Mesothelial cell of epicardium (in vitro differentiated cells): ENCODE measurements at places on chromosomes 16 and 17.

DNA sequence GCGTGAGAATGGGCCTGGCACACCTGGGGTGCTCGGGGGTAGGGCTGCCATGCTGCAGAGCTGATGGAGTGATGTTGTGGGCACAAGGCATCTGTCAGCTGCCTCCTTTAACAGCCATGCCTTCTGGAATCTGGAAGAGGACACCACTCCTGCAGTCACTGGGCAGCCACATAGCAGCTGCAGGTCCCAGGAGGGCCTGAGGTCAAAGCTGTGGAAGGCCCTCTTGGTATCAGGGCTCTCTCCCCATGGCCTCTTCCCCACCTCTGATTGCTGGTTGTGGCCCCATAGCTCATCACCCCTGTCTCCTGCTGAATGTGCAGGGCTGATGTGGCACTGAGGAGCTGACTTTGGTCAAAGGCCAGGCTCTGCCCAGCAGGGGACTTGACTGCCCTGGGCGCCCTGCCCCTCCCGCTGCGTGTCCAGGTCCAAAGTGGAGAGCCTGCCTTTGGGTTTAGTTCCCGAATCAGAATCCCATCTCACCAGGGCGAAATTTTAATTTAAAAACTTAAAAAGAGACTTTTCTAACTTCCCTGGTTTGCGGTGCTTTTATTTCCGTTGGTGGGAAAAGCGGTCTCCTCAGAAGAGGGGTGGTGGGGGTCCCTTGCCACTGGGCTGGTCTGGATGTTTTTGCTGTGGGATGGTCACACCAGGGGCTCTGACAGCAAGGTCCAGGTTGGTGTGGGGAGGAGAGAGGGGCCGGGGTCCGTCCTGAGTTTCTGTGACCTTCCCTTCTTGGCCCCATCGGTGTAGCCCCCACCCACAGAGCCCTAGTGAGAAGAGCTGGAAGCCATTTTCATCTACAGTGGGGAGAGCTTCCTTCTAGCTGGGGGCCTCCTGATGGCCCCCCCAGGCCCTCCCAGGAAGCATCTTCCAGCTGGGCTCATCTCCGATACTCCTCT, 5.9 kb downstream of the UBALD2 start:
- no peak for DNase-seq

DNA sequence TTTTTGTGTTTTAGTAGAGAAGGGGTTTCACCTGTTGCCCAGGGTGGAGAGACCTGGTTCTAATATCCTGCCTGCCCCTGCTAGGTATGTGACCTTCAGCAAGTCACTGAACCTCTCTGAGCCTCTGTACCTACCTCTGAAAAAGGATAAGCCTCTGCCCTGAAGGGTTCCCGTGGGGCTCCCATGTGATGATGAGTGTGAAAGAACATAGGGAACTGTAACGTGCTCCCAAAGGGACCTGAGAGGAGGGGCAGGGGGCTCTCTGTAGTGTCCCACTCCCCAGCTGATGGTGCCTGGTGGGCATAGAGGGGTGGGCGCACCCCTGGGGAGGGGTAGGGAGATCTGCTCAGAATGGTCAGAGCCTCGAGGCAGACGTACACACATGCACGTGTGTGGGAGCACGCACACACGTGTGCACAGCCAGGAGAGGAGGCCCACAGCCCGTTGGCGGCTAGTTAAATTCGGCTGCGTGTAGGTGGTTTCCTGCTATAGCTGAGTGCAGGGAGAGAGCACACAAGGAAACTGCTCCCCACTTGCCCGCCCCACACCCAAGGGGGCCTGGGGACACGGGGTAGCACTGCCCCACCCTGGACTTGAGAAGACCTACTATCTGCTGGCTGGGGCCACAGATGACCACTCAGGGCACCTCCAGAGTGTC, 6.7 kb downstream of the KCNH4 start:
- no peak for DNase-seq

DNA sequence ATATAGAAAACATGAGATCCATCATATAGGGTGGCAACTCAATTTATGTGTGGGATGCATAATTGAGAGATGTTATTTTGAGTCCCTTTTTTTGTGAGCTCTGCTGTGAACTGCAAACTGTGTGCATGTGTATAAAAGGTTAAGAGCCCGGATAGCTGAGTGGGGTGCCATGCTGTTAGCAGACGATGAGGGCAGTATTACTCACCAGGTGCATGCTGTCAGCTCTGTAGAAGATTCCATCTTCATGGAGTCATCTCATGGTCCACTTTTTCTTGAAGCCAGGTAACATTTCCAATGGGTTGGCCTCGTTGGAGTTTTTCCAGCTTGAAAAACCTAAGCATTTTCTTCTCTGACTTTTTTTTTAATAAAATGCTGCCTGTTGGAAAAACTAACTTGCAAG, 43.0 kb upstream of the RHBDL3 start:
- DNase-seq: no peak

- peak; percentile 68 for DNase-seq
These were observed 145.3 kb downstream of the IRF8 start for GRCh38 chr16:86044241-86044671.

- no peak for DNase-seq
These were observed 46.5 kb upstream of the CPPED1 start for GRCh38 chr16:12850186-12850585.

DNA sequence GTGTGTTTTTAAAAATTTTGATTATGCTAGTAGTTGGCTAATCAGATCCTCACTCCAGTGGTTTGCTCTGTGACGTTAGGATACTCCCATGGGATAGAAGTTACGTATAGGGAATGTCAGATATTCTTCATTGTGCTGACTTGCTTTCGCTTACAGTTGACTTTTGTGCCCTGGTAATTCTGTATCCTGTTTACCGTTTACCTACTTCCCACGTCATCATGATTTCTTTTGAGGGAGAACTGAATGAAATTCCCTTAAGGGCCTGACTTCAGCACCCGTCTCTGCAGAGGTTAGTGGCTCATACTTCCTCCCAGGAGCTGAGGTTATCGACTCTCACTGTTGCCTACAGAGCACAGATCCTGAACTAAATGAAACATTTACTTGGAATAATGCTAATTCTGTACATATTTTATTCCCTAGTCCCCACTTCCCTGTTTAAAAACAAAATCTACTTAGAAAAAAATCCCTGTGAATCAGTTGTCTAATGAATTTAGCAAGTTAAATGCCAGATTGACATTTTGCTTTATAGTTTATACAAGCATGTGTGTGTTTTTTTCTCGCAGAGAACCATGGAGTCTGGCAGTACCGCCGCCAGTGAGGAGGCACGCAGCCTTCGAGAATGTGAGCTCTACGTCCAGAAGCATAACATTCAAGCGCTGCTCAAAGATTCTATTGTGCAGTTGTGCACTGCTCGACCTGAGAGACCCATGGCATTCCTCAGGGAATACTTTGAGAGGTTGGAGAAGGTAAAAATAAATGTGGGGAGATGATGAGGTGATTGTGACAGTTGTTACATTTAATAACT, 2.8 kb downstream of the PRKAR1A start:
- no peak for DNase-seq

- no peak for DNase-seq
These were observed 10.1 kb upstream of the MAP2K6 start for GRCh38 chr17:69404399-69404798.
